ENCODE measurements at places on chromosomes 13 and 19. TPM values are rescaled to one million over a fixed set of nuclear protein-coding genes. Genes with fewer than 3 reads are reported as not detected.

GNA15 gene
- total RNA-seq = 32.8 TPM

ITGBL1 gene
- total RNA-seq = not detected

CCDC70 gene
- not detected for total RNA-seq

ZNF429 gene
- total RNA-seq = 17.9 TPM

SLC25A41 gene
- 0.58 TPM for total RNA-seq

FGF22 gene
- not detected for total RNA-seq

CHAF1A gene
- total RNA-seq = 74.0 TPM

NANOS3 gene
- 3.1 TPM for total RNA-seq

PRTN3 gene
- total RNA-seq = not detected

KLK14 gene
- total RNA-seq = 0.69 TPM

TBC1D4 gene
- total RNA-seq = 34.5 TPM

CEACAM16 gene
- not detected for total RNA-seq

NOVA2 gene
- 0.38 TPM for total RNA-seq

CCDC169 gene
- 1.4 TPM for total RNA-seq

LILRB5 gene
- total RNA-seq = 0.12 TPM

ZNF577 gene
- 9.4 TPM for total RNA-seq

SWSAP1 gene
- 2.6 TPM for total RNA-seq

TGFBR3L gene
- 7.4 TPM for total RNA-seq

PSG11 gene
- total RNA-seq = not detected

NALCN gene
- total RNA-seq = not detected

PDX1 gene
- not detected for total RNA-seq

PNMA8A gene
- total RNA-seq = not detected

GPR183 gene
- 57.5 TPM for total RNA-seq

CYP4F8 gene
- total RNA-seq = not detected

YIPF2 gene
- total RNA-seq = 47.9 TPM

CEACAM1 gene
- 8.2 TPM for total RNA-seq

Data from activated T-cell treated with anti-CD3 and anti-CD28 coated beads, Interleukin-2, amount 50 U/mL, for 72 hours (primary cell).